Suppressor macrophage treated with lipopolysaccharide for 1 hour (primary cell): ENCODE measurements at places on chromosomes 5 and 9.
A peak's percentile ranks its signal among the peaks of the same experiment; 100 is the strongest.

DNA sequence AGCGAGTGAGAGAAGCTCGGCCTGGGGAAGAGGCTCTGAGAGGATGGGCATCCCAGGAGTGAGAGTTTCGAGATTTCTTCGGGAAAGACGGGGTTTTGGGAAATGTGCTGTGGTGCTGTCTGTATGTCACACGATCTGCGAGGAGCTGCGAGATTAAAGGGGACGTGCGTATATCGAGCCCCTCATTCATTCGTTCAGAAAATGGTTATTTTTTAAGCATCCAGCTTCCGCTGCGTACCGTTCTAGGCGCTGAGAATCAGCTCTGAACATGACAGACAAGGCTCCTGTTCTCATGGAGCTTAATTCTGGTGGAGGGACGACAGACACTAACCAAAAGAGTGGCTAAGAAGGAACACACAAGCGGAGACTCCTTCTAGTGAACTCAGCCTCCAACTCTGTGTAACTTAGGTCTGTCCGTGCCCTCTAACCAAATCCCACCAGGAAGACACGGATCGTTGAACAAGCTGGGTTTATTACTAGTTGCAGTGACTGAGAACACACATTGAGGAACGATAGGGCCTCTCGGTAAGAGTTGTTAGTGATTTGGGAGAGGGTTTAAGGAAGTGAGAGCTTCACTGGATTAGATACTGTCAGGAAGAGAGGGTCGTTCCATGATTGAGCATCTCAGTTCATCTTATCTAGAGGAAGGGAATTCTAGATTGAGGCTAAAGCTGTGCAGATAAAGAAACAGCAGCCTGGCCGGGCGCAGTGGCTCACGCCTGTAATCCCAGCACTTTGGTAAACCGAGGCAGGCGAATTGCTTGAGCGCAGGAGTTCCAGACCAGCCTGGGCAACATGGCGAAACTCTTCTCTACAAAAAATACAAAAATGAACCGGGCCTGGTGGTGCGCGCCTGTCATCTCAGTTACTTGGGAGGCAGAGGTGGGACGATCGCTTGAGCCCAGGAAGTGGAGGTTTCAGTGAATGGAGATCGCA, 1.0 kb upstream of the FBXW11 start:
- peak; percentile 27 for DNase-seq

DNA sequence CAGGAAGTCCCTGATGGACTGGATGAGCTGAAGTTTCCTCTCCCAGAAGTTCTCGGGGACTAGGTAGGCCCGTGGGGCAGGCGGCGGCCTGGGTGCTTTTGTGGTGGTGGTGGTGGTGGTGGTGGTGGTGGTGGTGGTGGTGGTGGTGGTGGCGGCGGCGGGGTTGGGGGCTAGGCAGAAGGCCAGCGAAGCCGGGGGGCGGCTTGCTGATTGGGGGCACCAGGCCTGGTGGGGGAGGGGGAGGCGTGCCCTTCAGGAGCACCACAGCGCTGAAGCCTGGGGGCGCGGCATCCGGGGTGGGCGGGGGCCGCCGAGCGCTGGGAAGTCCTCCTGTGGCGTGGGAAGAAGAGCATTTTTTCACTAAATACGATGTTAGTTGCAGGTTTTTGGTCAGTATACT, 26.9 kb downstream of the SPATA31C1 start:
- no peak for DNase-seq

GRCh38 chr9:89435071-89435823, 62.7 kb downstream of the SEMA4D start:
- DNase-seq, result no peak

GRCh38 chr5:64666078-64666477, 24.2 kb upstream of the SHISAL2B start:
- DNase-seq, result no peak

DNA sequence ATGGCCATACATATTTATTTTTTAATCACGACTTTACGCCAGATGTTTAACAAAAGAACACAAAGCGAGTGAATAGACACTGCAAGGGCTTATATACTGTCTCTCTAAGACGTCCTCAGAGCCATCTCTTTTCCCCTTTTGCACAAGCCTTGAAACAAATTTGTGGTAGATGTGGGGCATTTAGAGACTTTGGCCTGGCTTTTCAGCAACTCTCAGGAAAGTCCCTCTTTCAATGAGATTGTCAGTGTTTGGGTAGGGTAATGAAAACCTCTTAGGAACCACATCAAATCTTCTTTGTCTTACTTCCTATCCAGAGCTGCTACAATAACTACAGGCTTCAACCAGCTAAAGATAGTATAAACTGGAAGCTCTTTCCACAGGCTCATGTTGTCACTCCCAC, 380.0 kb downstream of the ANXA1 start:
- no peak for DNase-seq

GRCh38 chr9:131698618-131698985, 41.3 kb downstream of the RAPGEF1 start:
- no peak for DNase-seq

DNA sequence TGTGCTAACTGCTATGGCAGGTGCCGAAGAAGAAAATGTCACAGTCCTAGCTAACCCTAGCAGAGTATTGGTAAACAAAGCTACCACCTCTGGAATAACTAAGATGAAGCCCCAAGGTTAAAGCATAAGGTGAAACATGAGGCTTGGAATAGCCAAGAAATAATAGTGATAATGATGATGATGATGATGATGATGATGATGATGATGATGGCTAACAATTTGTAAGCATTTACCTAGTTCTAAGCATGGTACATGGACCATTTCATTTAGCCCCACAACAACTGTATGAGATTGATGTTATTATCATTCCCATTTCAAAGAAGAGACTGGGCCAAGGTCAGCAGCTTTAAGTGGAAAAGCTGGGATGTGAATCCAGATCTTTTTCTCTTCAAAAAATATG, 35.3 kb downstream of the SH3RF2 start:
- no peak for DNase-seq

DNA sequence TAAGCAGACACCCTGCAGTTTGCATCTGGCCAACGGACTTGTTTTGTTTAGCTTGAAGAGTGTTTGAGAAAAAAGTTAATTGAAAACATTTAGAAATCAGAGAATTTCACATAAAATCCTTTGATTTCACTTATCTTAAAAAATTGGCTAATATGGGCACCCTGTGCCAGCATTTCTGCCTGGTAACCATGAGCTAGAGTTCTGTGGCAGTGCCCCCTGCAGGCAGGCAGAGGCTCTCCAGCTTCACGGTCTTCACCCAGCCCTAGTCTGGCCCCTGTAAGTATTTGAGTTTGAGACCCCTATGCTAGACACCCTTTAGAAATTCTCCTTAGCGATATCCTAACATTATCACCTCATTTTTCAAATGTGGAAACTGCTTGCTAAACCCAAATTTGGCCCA, 18.8 kb upstream of the FANCC start:
- DNase-seq, result no peak

- no peak for DNase-seq
Measured at GRCh38 chr5:76733049-76733417, 17.1 kb downstream of the F2R start.

- DNase-seq, result no peak
Measured at GRCh38 chr9:87596862-87597261, 99.2 kb downstream of the DAPK1 start.

DNA sequence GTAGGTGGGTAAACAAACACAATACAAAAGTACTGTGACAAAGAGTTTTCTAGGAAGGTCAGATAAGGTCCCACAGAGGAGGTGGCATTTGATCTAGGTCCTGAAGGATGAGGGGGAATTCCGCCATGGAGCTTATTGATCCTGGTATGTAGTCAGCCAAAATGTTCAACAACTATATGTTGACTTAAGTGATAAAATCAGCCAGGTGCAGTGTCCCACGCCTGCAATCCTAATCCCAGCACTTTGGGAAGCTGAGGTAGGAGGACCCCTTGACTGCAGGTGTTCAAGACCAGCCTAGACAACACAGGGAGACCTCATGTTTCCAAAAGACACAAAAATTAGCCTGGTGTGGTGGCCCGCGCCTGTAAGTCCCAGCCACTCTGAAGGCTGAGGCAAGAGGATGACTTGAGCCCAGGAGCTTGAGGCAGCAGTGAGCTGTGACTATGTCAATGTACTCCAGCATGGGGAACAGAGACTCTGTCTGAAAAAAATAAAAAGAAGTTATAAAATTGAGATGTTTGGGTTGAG, 46.4 kb upstream of the PLIN2 start:
- no peak for DNase-seq

GRCh38 chr9:90301277-90301653, 341.4 kb downstream of the DIRAS2 start:
- peak; percentile 18 for DNase-seq

- no peak for DNase-seq
Measured at GRCh38 chr5:43336159-43336558, 22.9 kb upstream of the HMGCS1 start.

GRCh38 chr5:112923148-112923917, 1.3 kb upstream of the REEP5 start:
- peak; percentile 51 for DNase-seq

DNA sequence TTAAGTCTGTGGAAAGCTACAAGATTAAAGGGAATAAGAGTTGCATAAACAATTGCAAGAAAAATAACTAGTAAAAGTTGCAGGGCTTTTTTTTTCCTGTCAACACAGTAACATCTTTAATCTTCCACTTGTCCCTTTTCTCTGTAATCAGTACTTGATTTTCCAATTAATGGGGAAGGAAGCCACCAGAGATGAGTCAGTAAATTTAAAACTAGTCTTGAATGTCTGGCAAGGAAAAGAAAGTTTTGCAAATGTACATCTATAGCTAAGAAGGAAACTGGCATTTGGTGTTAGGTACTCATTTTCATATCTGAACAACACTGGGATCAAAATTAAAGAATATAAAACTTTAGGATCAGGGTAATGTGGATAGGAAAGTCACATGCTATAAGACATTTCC, 17.1 kb downstream of the DAP start:
- peak; percentile 17 for DNase-seq

GRCh38 chr5:39214912-39215709, 4.3 kb downstream of the FYB1 start:
- no peak for DNase-seq

- no peak for DNase-seq
Measured at GRCh38 chr5:143836161-143836725, 24.3 kb downstream of the HMHB1 start.

- peak; percentile 72 for DNase-seq
Measured at GRCh38 chr5:149381986-149382338, 2.9 kb upstream of the IL17B start.

DNA sequence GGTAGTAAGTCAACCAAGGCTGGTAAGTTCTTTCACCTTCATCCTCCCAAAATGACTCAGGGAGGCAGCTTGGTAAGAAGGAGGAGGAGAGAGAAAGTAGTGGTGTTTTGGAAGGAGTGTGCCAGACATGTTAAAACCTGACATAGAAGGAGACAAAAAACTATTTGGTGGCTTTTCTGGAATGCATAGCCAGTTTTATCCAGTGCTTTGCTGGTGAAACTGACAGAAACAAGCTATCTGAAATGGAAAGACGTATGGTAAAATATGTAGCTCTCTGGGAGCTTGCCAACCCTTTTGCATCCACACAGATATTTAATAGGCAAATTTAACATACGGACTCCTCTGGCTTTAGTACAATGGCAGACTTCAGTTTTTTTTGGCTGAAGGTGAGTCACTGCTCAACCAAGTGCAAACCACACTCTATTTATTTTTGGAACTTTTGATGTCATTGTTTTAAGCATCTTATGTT, 45.4 kb downstream of the RAB14 start:
- DNase-seq, result peak; percentile 45

DNA sequence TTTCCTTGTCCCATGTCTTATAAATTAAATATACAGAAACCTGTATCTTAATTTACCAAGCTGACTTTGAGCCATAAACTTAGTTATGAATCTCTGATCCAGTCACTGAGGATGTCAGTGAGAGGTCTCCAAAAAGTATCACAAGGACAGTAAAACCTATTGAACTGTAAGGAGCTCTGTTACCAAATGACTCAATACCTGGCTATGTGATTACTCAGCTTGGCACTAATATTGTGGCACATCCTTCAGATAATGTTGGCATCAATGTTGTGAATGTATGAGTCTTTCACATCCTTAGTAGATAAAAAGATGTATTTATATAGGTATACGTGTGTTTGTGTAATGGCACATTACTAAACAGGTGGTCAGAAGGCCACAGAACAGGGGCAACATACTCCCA, 18.0 kb upstream of the CAPSL start:
- no peak for DNase-seq

GRCh38 chr5:136115183-136115865, 17.3 kb upstream of the SMAD5 start:
- no peak for DNase-seq

GRCh38 chr5:8752595-8752994, 793.3 kb downstream of the SEMA5A start:
- no peak for DNase-seq

DNA sequence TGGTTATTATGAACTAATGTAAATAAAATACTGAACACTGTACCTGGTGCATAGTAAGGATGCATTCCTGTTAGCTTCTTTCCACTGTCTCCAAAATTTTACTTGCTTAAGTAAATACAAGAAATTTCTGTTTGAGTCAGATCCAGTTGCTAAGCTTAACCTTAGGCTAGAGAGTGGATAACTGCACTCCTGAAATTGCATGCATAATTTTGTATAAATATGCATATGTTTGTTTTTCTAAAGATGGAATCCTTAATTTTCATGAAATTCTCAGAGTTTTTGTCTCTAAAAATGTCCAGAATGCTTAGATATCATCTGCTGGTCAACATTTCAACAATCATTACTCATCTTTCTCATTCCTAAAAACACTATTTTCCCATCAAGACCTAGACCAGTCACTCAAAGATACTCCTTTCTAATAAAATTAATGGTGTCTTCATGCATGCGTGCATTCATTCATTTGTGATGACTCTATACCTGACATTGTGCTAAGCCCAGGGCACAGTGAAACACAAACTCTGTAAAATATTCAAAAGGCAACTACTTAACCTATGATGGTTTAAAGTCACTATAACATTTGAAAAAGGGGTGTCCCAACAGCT, 284.8 kb downstream of the SEC61B start:
- DNase-seq, result no peak

DNA sequence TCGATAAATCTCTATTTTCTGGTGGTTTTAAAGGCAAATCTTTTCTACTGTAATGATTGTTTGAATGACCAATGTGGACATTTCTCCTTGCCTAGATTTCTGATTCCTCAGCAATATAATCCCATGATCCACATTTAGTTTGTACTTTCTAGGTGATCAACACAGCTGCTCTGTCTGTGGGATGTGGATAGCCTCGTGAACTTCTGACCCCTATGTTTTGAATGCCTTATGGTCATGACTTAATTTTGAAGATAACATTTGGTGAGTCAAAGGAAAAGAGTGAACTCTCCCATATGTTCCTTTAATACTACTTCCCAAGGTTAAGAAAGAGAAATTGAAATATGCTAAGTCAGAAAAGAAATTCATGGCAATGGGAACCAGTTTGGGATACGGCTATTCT, 147.5 kb downstream of the CAVIN4 start:
- DNase-seq, result no peak

DNA sequence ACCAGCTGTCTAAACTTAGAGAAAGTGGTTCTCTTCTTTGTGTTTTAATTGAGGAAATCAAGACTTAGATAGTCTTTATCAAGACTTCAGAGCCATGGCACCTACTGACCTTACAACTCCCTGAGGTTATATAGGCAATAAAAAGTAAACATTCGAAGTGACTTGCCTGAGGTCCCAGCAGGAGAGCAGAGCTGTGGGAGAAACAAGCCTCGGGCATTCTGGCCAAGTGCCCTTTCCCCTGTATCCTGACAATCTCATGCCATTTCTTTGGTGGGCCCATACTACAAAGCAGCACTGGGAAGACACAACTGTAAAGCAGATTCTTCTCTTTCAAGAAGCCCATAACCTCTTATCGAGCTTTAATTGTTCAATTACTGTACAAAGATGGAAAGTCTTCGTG, 23.1 kb downstream of the FREM1 start:
- no peak for DNase-seq
